ENCODE measurements at places on chromosomes 1 and 21.

DNA sequence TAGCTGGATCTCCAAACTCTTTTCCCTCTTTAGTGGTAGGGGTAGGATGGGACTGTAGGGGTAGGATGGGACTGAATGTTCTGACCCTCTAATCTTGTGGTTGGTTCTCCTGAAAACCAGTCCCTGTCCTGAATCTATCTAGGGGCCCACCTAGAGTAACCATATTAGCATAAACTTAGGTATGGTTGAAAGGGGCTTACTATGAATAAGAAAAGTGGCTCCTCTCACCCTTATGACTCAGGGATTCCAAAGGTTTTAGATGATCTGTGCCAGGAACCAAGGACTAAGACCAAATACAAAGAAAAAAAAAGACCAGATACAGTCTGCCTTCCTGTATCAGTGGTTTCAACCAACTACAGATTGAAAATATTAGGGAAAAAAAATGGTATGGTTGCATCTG lies 28.9 kb downstream of the RNF2 start:
- no peak for DNase-seq

- DNase-seq: no peak
Observed at GRCh38 chr1:210124736-210125135, 107.9 kb upstream of the SERTAD4 start.

DNA sequence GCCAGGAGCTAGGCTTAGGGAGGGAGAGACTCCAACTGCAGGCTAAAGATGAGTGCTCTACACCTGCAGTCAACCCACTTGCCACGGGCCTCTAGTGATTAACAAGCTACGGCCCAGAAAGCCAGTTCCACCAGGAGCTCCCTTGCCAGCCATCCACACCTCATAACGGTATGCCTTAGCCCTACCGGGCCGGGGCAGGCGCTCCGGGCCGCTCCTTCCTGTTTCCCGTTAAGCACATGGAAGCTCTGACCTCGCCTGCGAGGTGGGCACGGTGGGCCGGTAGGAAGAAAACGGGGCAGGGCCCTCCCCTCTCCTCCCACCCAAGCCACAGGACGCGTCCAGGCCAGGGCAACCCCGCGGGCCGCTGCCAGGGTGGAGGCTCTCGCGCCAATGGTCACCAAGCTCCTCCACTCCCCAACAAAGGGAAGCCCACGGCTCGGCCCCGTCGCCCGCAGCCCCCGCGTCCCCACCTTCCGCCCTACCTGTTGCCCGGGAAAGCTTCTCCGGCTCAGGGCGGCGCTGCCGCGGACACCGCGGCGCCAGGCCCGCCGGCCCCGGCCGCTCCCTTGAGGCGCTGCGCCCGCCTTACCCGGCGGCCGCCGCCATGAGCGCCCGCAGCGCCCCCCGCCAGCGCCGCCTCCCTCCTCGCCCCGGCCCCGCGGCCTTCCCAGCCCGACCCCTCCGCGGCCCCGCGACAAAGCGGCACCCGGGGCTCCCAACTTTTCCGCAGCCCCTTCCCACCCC lies 627 bp downstream of the CERS2 start:
- peak; percentile 55 for DNase-seq

- no peak for DNase-seq
Observed at GRCh38 chr1:232786845-232787455, 18.3 kb upstream of the MAP10 start.

DNA sequence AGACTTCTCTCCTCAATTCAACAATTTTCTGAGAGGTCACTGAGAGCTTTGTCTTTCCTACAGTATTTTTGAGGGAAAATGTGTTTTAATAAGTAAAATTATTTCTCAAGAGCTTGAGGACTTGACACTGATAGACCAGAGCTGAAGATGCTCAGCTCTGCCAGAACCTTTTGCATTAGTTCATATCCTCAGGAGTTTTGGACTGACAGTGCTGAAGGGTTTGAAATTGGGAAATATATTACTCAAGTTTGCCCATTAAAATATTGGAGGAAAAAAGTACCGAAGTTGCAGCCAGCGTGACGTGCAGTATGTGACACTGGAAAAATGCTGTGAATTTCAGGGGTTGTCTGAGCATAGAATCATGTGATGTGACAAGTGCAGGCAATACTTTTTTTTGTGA lies 346.6 kb upstream of the DPYD start:
- DNase-seq: no peak
